ENCODE measurements at places on chromosomes 7 and 10.

DNA sequence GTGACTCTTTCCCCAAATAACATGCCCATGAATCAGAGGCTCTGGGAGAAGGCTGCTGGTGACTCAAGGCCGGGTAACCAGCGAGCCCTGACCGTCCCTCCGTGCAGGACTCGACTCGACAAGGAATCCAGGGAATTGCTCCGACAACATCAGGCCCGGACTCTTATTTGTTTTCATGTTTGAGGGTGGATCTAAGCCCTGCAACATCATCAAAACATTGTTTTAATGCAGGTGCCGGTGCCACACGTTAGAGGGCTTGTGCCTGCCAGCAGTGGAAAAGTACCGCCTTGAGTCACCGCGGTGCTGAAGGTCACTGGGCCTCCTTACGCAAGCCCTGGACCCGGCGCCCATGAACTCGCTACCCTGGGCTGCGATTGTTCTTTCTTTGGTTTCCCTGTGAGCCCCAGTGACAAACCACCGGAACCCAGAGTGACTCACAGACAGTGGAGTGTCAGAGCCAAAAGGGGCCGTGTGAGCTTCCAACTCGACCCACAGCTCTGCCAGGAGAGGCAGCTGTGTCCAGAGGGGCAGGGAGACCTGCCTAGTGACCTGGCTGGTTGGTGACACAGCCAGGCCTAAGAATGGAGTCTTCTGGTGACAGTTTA is 139.4 kb upstream of the SHH start:
- no peak for DNase-seq

DNA sequence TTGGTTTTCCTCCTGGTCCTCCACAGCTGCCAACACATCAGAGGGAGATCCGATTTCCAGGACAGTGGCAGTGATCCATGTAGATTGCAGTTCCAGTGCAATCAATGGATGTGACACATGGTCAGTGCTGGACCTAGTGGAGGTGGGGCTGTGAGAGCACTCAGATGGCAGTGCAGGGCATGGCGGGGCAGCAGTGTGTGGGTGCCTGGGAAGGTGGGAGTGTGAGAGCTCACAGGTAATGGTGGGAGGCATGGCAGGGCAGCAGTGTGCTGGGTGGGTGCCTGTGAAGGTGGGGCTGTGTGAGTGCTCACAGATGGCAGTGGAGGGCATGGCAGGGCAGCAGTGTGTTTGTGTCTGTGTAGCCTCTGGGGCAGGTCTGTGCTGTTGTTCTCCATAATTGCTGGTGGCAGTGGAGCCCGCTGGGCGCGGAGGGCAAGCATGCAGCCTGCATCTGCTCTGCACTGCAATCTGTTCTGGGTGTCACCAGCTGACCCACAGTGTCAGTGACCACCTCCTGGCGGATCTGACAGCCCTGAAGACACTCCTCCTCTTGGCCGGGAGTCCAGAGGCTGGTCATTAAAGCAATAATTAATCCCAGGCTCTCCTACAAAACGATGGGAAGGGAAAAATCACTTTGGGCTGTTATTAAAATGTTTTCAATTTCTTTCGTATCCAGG is 8.6 kb upstream of the ADARB2 start:
- DNase-seq: no peak

GRCh38 chr7:1925349-1925748 is 255.3 kb downstream of the ELFN1 start:
- no peak for DNase-seq

DNA sequence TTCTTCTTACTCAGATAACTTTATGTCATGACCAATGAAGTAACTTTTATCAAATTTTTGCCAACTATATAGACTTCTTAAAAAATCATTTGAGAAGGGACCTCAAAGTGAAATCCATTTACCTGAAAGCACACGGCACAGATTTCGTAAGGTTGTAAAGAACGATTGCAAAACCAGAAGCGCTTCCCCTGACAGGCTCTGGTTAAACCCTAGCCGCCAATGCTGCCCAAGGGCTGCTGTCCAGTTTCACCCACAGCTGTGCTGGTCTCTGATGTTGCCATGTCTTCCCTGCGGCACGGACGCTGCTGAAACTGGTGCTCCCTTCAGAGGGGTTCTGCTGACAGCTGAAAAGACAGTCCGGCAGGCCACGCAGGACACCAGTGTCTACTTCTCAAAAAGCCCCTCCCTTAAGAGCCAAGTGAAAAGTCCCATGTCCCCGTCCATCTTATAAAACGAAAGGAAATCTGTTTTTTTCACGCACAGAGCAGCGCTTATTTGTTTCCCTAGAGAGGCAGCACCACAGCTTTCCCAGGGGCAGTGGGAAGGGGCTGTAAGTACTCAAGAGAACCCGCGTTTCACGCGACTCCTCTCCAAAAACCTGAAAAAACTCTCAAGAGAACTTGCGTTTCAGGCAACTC is 32.5 kb downstream of the GNA12 start:
- DNase-seq: no peak

GRCh38 chr10:24518411-24518810 is 205.3 kb downstream of the ARHGAP21 start:
- DNase-seq: no peak

All from COR-L47 (cell line).